ENCODE measurements at places on chromosomes 7 and 10. TPM values are rescaled to one million over a fixed set of nuclear protein-coding genes. Genes with fewer than 3 reads are reported as not detected.

Gene ZNF398
- 7.9 TPM for total RNA-seq

- DNase-seq: peak; percentile 17
Measured at GRCh38 chr10:14293526-14293925, 37.2 kb downstream of the FRMD4A start.

GRCh38 chr10:76002262-76002854 lies 570.9 kb downstream of the LRMDA start:
- no peak for DNase-seq

Gene VAX1
- not detected for total RNA-seq

GRCh38 chr7:113199136-113199535 lies 80.8 kb upstream of the SMIM30 start:
- DNase-seq: no peak

GRCh38 chr7:151472644-151473380 lies 32.9 kb upstream of the CRYGN start:
- no peak for DNase-seq

DNA sequence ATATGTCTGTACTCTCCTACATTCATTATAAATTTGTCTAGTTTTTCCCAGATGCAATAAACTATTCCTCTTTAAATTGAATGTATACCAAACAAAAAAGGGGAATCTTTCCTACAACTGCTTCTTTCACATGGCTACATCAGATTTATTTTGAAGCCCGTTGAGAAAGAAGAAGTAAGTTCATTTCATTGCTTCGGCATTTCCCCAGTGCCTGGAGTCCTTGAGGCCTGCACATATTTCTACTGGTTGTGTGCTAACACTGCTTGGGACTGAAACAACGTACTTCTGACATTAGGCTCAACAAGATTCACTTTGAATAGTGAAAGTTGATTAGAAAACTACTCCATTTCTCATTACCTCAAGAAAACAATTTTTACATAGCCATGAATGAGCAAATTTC lies 201.7 kb downstream of the PHF14 start:
- DNase-seq: no peak

Gene HTR7
- 0.56 TPM for total RNA-seq

GRCh38 chr7:2643386-2644219 lies 11.8 kb downstream of the TTYH3 start:
- no peak for DNase-seq

- DNase-seq: peak; percentile 67
Measured at GRCh38 chr7:18590744-18591340, 95.3 kb downstream of the HDAC9 start.

Gene CLIP2
- total RNA-seq: 18.1 TPM

Gene OR13A1
- total RNA-seq: not detected

Gene ITPRID1
- not detected for total RNA-seq

Gene GLCCI1
- total RNA-seq: 4.1 TPM

DNA sequence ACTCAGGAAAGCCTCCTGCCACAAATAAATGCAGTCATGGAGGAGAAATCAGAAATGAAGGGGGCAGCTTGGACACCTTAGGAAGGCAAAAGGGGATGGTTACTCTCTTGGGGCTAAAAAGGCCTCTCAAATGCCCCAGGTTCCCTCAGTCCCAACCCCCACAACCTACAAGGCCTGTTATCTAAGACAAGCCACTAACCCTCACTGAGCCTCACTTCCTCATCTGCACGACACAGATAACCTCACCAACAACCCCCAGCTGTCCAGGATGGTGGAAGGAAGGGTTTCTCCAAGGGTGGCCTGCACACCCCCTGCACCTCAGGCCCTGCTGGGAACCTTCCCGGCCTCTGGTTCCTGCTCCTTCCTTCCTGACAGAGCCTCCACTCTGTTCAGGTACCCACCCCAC lies 29.2 kb downstream of the SORBS1 start:
- no peak for DNase-seq

DNA sequence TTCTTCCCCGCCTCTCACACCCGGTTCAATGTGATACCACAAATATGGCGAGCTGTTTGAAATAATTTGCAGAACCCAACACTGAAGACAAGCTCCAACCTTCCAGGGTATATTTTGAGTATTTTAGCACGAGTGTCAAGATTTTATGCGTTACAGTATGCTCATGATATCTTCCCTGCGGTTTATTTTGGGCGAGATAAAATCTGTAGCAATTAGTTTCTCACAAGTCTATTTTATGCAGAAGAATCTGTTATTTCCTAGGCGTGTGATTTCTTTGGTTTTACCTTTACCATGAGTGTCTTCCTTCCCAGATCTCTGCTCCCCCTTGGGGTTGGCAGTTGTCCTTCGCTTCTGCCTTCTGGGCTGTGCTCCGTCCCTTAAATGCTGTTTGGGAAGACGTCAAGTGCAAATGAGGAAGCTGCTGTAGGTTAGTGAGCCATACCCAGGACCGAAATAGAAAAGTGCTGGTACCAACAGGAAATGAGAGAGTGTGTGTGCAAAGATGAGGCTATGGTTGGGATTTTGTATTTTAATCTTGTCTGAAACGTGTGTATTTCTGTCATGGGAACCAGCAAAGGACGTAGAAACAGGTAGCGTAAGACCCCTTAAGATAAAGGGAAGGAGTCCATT lies 299.8 kb downstream of the KLF6 start:
- DNase-seq: no peak

- no peak for DNase-seq
Measured at GRCh38 chr10:112615269-112615668, 168.3 kb downstream of the VTI1A start.

DNA sequence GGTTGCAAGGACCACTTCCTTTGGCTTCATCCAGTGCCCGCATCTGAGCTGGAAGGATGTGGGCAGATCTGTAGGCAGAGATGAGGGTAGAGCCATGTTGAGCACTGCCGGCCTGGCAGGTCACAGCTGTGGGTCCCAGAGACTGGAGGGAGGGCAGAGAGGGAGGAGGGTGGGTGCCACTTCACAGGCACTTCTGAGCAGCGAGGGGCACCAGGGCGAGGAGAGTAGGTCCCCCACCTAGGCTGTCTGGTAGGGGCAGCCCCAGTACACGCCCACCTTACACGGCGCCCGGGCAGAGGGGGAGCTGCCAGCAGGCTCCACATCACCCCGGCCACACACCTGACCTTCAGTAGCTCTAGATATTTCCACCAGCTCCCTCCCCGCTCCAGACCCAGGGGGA lies 473.0 kb upstream of the FOXK1 start:
- no peak for DNase-seq

DNA sequence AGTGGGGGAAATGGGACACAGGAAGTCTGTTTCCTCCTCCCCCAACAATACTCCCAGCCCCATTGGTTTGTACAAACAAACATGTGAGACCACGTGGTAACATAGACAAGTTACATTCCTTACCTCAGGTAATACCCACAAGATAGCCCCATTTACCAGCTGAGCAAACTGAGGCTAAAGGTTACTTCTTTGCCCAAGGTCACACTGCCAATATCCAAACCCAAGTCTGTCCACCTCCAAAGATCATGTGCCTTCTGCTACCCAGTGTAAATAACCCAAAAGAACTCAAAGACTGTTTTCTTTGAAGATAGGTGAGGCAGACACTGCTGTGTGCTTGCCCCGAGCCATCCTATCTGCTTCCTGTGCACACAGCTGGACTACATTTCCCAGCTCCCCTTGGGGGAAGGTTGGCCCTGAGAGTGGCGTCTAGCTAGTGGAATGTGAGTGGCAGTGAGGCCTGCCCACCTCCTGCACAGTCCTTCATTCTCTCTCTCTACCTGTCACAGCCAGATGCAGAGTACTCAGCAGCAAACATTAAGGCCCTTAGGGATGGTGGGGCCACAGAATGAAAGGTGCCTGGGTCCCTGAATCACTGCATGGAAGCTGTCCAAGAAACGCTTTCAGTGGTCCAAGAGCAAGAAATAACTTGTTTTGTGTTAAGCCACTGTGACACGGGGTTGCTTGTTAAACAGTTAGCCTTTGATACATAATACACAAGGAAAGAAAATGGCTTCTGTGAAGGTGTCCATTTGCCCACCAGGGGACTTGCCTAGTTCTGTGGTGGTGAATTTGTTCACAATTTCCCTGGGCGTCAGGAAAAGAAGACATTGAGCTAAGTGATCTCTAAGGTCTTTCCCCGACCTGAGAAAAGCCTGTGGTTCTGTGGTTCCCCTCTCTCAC lies 257.7 kb upstream of the NFE2L3 start:
- no peak for DNase-seq

GRCh38 chr10:22823109-22823508 lies 104.7 kb upstream of the ARMC3 start:
- peak; percentile 85 for DNase-seq

Gene CDNF
- total RNA-seq: 0.83 TPM

DNA sequence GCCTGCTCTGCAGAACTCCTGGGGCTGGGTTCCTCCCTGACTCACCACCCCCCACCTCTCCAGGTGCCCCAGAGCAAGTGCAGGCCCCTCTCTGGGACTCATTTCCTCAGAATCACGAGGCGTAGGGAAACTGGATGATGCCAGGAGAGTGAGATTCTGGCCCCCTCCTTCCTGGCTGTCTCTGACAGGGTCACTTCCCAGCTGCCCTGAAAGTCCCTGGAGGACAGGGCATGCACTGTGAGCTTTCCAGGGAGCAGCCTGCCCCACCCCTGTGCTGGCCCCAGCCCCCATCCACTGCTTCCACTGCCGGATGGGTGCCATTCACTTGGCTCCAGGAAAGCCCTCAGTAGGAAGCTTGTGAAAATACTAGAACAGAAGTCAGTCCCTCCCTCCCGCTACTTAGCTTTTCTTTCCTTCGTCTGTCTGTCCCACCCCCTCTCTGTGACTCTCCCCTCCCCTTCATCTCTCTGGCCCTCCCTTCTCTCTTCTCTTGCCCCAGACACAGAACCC lies 10.4 kb downstream of the TACR2 start:
- DNase-seq: no peak

Gene CCL24
- total RNA-seq: not detected

DNA sequence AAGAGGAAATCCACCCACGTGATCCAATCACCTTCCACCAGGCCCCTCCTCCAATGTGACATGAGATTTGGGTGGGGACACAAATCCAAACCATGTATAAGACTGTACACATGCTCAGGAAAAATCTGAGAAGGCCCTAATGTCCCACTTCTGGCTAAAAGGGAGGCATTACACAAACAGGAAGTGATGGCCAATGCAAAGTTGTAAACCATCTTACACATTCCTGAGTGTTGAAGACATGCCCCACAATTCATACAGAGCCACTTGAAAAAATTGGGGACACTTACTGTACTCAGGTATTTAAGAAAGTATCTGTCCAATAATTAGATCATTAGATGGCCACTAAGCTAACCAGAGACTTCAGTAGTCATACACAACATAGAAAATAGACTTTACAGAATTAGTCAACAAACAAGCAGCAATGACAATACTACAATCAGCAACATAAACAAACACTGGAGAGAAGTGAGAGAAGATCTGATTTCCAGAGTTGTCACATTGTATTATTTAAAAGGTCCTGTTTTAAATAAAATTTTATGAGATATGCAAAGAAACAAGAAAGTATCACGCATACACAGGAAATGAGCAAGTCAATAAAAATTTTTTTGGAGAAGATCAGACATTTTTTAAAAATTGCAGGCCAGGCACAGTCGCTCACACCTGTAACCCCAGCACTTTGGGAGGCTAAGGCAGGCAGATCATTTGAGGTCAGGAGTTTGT lies 143.3 kb downstream of the DGKI start:
- DNase-seq: no peak

Gene AQP1
- 0.18 TPM for total RNA-seq

- DNase-seq: no peak
Measured at GRCh38 chr7:20417675-20418382, 87.1 kb downstream of the ITGB8 start.

DNA sequence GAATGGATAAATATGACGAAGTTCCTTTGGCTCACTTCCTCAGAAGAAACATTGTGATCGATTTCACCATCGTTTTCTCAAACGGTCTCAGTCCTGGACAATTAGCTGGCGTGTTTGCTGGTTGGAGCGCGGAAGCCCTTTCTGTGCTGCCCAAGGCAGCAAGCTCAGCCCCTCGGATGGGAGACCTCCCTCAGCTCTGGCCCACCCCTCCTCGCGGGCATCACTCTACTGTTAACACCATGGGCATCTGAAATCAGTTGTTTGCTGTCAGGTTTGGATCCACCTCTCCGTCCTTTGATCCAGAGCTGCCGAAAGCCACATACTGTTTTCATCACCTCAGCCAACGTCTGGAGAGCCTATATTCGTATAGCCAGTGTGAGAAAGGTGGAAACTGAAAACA lies 68.2 kb downstream of the C10orf143 start:
- no peak for DNase-seq

Gene NEBL
- under 0.01 TPM for total RNA-seq

GRCh38 chr10:89695307-89695706 lies 6.1 kb upstream of the KIF20B start:
- DNase-seq: no peak

DNA sequence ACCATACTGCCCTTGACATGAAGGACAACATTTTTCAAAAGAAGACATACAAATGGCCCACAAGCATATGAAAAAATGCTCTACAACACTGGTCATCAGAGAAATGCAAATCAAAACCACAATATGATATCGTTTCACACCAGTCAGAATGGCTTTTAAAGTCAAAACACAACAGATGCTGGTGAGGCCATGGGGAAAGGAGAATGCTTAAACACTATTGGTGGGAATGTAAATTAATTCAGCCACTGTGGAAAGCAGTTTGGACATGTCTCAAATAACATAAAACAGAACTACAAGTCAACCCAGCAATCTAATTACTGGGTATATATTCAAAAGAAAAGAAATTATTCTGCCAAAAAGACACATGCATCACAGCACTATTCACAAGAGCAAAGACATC lies 4.2 kb upstream of the NT5C3A start:
- DNase-seq: no peak

Gene PON3
- not detected for total RNA-seq

Gene ACBD7
- 1.1 TPM for total RNA-seq

DNA sequence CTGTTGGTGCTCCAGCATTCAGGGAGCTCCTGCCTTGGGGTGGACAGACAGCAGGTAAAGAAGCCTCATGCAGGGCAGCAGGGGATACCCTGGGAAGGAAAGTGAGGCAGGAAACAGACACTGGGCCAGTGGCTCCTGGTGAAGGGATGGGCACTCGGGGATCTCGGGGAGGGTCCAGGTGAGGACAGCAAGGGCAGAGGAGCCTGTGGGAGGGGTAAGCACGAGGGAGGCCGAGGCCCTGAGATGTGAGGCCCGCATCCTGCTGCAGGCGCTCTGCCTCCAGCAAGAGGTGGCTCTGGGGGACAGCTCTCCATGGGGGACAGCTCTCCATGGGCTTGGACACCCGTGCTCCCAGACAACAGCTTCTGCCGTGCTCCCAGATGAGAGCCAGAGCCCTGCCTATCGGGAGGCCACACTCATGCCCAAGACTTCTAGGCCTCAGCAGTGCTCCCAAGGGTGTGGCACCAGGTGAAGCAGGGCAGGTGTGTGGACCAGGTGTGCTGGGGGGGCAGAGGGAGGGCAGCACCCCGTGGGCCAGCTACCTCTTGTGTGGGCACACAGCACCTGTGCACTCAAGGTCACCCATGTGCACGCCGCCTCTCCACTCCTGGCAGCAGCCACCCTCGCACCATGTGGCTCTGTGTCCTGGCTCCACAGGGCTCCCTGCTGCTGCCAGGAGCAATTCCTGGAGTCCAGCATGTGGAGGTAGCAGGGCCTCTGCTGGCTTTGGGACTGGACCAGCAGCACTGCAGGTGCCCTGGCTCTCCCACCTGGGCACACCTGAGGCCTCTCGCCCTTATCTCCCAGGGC lies 93.6 kb upstream of the INSIG1 start:
- no peak for DNase-seq

All from IMR-90 (cell line).